ENCODE measurements at places on chromosomes 1 and 21.

DNA sequence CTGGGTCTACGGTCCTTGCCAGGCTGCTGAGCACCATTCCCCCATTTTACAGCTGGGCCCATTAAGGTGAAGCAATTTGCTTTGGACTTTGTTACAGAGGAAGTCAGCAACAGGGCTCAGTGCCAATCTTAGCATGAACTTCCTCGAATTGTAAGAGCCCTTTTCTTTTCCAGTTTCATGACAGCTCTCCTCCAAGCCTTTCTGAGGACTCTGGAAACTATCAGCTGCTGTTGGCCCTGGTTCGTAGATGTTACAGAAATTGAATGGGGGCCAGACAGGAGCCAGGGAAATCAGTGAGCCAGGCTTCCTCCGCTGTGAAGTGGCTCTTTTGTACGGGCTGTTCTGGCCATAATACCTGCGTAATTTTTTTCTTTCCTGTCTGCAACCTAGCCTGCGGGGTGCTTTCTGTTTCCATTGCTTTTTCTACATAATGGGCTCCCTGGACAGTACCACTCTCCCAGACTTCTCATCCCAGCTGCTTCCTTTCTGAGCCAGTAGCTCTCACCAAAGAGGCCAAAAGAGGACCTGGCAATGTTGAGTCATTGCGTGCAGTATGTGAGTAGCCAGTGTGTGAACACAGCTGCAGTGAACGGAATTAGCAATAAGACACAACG lies 386.3 kb downstream of the DISC1 start:
- peak; percentile 54 for DNase-seq

DNA sequence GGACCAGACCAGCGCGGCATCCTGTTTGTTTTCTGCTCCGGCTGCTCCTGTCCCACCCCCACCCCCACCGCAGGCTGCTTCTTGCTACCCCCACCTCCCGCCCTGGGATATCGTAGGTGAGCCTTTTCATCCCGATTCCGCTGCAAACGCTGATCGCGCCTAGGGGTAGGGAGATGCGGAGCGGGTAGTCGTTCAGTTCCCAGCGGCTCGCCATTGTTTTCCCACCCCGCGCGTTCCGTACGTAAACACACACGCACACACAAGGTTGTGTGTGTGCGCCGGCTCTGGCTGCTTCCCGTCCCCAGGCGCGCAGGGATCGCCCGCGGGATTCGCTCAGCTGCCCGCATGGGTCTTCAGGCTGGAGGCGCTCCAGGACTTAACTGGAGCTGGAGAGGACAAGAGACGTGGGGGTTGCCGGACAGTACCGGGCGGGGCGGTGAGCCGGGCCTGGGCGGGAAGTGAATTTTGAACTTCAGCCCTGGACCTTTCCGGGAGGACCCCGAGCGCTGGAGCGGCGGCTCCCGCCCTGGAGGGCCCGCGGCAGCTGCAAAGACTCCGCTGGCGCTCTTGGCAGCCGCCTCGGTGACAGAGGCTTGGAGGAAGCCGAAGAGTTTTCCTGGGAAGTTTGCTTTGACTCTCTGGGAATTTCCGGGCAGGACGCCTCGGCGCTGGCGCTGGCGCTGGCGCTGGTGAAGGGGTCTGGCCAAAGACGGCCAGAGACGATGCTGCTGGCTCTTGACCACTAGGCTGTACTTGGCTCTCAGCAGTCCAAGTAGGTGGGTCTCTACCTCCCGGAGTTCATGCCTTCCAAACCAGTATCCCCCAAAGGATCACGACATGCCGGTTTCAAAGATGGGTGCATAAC lies 1.6 kb downstream of the SOX13 start:
- peak; percentile 91 for DNase-seq

GRCh38 chr1:221724931-221725605 lies 16.8 kb downstream of the DUSP10 start:
- no peak for DNase-seq

DNA sequence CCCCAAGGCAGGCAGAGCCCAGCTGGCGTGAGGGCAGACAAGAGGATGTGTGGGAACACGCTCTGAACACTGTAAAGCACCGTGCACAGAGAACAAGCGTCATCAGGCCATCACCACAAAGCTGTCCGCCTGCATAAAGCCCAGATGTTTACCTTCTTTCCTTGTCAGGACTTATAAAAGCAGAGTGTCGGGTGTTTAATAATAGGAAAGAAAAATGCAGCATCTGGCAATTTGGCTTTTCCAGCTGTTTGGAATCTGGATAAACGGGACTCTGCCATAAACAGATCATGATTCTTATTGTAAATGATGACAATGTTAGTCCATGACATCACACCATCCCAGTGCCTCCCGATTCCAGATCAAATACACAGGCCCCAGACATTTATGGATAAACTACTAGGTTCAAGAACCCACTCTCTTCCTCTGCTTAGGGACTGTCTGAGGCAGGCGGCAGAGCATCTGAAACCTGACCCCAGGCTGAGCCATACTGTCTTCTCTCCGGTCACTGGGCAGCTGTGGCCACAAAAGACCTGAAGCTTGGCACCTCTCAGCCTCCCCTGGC lies 4.2 kb downstream of the GLIS1 start:
- no peak for DNase-seq

- DNase-seq: no peak
Observed at GRCh38 chr21:36587388-36587787, 107.5 kb upstream of the CLDN14 start.

DNA sequence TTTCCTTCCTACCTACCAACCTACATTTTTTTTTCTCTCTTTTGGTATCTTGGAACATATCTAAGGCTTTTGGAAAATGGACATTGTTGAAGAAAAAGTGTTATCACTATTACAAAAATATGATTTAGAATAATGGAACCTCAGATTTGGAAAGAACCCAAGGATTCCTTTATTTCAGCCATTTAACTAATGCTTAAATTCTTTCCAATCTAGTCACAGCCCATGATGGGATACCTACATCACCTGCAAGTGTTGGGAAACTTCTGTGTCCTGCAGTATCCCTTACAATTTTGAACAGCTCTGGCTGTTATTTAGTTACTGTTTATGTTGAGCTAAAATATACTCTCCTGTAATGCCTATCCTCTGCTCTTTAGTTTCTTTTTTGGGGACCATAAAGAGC lies 22.3 kb upstream of the APOBEC4 start:
- DNase-seq: no peak

DNA sequence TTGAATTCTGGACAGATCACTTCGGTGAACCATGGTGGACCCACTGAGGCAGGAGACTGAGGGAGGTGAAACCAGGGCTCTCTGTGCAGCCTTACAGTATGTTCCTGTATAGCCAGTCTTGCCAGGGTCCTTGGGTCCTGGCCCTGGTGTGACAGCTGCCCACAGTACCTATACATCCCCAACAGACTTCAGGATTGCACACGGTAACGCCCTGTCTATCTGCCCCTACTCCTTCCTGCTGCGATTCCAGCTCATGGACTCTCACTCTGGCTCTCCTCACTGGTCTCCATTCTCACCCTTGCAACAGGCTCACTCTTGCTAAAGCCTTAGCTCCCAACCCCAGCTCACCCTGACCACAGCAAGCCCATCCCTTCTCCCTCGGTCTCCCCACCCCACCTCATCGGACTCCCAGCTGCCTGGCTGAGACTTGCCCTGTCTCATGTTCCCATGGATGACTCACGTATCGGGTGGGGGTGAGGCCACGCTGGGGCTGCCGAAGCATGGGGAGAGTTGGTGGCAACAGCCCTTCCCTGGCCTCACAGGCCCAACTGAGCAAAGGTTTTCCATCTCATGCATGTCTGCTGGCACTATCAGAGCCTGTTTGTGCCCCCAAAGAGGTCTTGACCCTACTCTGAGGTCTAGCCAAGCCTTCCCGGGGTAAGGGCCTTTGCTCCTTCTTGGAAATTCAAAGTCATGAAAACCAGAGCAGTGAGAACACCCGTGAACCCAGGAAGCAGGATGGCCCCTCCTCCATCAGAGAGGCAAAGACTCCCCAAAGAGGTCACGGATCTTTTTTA lies 7.1 kb downstream of the PHLDA3 start:
- peak; percentile 32 for DNase-seq

- no peak for DNase-seq
Observed at GRCh38 chr21:33799378-33800090, 116.1 kb downstream of the ATP5PO start.

All from Peyer's patch (tissue), 4 donors.